Naive thymus-derived CD4-positive, alpha-beta T cell (primary cell): ENCODE measurements at places on chromosomes 12 and 14. TPM values are rescaled to one million over a fixed set of nuclear protein-coding genes. Genes with fewer than 3 reads are reported as not detected.

- no peak for DNase-seq
Measured at GRCh38 chr12:119011231-119011630, 29.9 kb downstream of the SRRM4 start.

Gene SSPN
- 0.34 TPM for total RNA-seq

Gene KCNC2
- total RNA-seq, result not detected in 2 replicates

Gene ACVRL1
- total RNA-seq, result not detected

Gene AQP2
- total RNA-seq, result not detected

DNA sequence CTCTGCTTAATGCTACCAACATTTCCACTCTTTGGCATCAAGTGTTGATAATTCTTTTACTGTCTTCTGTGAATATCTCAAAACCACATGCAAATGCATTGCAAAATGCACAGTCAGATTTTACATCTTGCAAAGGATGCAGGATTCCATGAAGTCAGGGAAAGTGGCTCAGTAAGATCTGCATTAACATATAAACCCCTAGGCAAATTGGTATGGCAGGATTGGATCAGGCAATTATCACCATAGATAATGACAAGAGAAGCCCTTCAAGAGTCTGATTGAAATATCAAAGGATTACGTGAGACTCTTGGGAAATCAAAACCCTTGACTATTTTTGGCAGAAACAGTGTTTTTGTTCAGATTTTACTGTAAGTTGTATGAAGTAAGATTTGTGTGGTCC is 71.0 kb downstream of the TMTC2 start:
- DNase-seq, result no peak

GRCh38 chr12:102342281-102343006 is 137.9 kb downstream of the IGF1 start:
- no peak for DNase-seq

DNA sequence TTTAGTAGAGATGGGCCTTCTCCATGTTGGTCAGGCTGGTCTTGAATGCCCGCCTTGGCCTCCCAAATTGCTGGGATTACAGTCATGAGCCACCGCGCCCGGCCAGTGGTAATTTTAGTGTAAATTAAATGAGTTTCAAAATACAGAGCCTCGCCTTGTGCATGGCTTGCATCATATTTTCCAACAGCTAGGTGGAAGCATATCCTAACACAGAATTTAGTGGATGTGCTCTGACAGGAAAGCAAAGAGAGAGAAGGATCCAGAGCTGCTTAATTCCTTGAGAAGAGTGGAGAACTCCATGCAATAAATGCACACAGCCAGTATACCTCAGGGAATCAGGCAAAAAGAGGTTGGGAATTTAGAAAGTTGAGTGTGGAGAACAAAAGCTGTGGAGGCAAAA is 2.5 kb downstream of the OR6C2 start:
- DNase-seq, result no peak

GRCh38 chr14:100747736-100748135 is 21.0 kb downstream of the DLK1 start:
- DNase-seq, result no peak

DNA sequence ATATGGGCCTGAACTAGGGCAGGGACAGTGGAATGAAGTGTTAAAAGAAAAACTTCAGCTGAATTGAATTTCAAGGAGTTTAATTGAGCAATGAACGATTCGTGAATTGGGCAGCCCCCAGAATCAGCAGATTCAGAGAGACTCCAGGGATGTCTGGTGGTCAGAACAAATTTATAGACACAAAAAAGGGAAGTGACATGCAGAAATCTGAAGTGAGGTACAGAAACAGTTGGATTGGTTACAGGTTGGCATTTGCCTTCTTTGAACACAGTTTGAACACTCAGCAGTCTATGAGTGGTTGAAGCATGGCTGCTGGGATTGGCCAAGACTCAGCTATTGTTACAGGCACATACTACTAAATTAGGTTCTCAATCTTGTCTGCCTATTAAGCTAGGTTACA is 9.7 kb upstream of the TBPL2 start:
- no peak for DNase-seq

DNA sequence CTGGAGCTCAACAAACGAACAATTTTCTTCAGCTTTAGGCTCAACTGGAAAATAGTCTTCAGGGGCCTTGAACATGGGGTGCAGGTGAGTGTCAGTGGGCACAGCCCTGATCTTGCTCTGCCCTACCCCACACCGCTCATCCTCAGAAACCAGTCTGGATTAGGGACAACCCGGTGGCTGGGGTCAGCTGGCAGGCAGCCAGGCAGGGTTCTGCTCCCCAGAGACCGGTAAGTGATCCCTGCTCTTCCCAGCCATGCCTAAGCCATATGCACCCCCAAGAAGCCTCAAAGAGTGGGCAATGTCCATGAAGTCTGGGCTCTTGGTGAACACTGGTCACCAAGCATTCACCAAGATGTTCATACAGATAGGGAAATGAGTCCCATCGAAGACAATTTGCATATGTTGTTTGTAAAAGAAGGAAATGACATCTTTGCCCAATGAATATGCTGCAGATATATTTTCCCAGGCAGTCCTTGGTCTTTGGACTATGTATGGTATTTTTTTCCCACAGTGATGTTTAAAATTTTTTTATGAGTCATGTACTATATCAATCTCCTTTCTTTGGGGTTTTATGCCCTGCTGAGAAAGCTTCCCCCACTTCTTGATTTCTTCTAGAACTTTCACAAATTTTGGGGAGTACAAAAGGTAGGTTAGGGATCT is 63.9 kb upstream of the VASH1 start:
- DNase-seq, result no peak

DNA sequence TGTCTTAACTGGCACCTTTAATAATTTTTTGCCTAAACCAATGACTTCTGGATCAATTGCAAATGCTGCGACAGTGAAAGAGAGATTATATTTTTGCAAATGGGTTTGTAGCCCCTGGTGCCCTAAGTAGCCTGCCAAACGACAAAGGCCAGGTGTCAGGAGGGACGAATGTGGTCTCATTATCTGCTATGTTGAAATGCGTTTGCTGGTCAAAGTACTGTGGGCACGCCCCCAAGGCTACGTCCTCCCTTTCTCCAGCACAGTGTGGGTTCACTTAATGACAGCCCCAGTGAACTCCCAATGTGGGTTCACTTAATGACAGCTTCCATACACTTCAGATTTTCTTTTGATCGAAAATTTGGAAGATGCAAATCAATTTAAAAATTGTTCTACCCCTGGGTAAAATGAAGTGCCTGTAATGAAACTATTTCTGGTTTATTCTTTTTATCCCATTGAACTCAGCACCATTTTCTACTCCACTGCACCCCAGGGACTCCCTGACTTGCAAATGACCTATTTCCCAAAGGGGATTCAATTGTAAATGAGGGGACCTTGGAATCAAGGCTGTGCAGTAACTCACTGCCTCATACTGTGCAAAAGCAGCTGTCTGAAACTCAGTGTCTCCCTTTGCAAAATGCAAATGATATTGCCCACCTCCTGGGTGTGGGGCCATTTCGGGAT is 1.4 kb downstream of the SERPINA11 start:
- no peak for DNase-seq

DNA sequence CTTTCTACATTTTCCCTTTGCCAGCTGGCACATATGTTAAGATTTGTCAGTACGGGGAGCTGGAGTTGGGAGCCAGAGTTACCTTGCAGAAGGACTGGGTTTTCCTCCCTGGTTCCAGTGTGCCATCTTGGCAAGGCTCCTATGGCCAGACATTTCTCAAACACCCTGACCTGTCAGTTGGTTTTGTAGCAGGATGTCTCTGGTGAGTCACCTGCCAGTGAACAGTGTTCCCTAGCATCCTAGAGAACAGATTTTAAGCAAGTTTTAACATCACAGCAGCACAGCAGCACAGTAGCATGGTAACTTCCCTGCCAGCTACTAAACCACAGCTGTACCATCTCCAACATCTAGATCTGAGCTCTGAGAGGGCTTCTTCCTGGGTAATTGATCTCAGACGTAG is 26.2 kb upstream of the KTN1 start:
- DNase-seq, result no peak

GRCh38 chr14:101118746-101119591 is 215.4 kb upstream of the RTL1 start:
- no peak for DNase-seq
